ENCODE measurements at places on chromosomes 2 and 18.

DNA sequence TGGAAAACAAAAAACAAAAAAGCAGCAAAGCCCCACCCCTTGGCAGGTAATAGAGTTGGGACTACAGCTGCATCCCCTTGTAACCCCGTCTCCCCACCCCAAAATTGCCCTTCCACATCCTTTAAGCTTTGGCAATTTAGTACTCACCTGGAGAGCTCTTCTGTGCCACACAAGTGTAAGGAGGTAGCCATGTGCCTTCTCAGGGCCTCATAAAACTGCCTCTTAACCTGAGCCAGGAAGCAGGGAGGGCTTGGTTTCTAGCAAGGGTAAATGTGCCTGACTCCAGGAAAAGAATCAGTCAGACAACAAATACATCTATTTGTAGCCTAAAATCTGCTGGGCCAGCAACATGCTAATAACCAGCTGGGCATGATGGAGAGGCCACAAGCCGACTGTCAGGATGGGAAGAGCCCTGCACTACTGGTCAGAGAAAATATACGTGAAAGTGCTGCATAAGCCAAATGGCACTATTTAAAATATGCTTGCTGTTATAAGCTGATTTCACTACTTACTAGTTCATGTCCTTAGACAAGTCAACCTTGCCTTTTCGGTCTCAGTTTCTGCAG lies 46.3 kb downstream of the NOP58 start:
- no peak for DNase-seq

DNA sequence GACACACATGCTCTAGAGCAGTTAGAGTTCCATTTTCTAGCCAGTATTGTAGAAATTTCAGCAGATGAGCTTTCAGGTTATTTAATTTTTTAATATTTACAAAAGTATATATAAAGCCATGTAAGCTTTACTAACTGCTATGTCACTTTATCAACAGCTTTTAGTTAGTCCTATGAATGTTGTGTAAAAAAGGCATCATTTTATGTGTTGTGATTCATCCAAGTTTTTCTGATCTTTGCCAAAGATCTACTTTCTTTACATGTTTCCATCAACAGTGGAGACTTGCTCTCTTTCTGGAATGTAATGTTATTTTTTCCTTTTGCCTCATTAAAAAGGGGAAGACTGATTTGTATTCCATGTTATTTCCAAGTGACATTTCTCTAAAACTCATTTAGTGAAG lies 125.2 kb upstream of the TFPI start:
- no peak for DNase-seq

DNA sequence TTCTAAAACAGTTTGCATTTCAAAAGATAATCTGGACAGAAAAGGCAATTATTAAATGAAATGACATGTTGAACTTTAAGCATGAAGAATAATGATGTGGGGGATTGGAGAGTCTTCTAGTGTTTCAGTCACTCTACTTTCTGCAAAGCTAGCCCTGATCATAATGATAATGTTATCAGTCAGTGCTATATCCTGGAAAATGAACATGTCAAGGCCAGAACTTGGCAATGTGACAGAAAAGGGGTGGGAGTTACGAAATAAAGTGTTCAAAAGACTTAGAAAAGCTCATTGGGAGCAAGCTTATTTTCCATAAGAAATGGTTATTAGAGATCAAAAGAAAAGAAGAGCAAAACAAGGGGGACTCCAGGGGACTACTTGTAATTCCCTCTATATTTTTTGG lies 288.5 kb upstream of the SLC8A1 start:
- no peak for DNase-seq

- DNase-seq, result no peak
Observed at GRCh38 chr2:223787358-223787757, 50.0 kb downstream of the AP1S3 start.

DNA sequence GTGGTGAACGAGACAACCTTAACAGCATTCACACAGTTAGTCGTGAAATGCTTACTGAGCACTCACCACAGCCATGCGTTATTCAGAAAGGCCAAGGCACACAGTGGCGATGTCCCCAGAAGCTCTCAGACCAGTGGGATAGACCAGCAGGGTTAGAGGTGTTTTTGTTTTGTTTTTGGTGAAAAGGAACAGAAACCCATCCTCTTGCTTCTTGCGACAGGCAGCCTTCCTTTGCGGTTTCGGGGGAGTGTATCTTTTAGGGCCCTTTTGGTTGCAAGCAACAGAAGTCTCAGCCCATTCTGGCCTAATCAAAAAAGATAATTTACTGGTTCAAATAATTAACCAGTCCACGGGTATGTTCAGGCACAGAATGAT lies 4.7 kb downstream of the GNLY start:
- no peak for DNase-seq

Measured in stimulated activated CD4-positive, alpha-beta T cell treated with anti-CD3 and anti-CD28 coated beads, Interleukin-4, amount 100 ng/mL, for 4 hours (primary cell).